Muscle of leg (tissue), 16 donors: ENCODE measurements at places on chromosomes 6 and 20.

- no peak for DNase-seq
Measured at GRCh38 chr6:20706238-20706938, 172.1 kb downstream of the CDKAL1 start.

GRCh38 chr20:31555203-31555775, 41.0 kb downstream of the HM13 start:
- DNase-seq: no peak

GRCh38 chr6:53311586-53311935, 37.2 kb downstream of the ELOVL5 start:
- no peak for DNase-seq

DNA sequence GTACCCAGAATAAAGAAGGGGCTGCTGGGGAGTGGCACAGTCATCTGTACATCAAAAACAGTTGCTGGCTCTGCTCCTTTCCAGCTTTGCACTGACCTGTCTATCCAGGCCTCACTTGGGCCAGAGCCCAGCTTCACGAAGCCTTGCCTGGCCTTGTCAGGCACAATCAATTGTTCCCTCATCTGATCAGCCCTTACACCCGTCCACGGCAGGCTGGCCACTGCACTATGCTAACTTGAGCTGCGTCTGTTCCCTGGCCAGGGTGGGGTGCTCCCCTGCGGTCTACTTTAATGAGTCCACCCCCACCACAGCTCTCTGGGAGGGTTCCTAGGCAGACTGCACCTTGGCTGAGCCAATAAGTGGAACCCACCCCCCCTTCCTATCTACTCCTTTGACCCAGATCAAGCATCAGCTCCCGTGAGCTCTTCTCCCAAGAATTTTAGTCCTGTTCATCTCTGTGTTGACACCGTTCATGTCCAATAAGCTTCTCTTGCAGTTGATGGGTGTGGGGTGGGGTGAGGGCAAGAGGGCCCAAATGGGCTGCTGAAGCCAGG, 74.3 kb upstream of the MLN start:
- no peak for DNase-seq

GRCh38 chr6:76888351-76888750, 574.9 kb downstream of the HTR1B start:
- DNase-seq: peak; percentile 83

- DNase-seq: no peak
Measured at GRCh38 chr6:146441907-146442306, 101.7 kb upstream of the RAB32 start.

DNA sequence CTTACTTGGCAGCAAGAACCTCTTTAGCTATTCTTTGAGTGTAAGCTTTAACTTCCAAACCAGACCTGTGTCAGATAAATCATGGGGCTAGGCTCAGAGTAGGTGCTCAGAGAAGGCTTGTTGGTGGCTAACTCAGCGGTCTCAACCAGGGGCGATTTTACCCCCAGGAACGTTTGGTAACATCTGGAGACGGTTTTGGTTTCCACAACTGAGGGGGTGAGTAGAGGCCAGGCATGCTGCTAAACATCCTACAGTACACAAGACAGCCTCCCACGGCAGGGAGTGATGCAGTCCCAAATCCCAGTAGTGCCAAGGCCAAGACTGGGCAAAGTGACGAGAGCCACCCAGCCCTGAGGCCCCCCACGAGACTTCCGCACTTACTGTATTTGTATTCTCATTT, 59.2 kb downstream of the RAB44 start:
- DNase-seq: no peak

DNA sequence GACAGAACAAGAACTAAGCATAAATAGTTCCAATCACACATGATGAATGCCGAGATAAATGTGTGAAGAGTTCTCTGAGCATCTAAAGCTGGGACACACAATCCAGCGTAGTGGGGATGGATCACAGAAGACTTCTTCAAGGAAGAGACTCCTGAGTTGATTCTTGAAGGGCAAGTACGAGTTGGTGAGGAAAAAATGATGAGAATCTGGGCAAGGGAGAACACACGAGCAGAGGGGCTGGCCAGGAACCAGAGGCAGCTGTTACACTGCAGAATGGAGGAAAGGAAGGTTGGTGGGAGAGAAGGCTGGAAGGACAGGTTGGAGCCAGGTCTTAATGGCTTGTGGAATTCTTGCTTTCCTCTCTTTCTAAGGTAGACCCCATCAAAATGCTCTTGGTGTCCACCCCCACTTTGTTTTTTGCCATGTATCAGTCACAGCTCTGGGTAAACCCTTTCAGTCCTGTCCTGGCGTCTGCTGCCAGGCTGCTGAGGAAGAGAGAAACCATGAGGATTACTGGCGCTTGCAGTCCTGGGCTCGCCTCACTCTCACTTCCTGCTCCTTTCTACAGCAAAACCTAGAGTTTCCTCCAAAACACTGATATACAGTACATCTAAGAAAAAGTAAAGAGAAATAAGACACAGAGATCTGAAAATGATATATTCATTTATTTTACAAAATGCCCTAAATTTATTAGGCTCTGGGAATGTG, 127.6 kb upstream of the FAM184A start:
- DNase-seq: no peak

- DNase-seq: no peak
Measured at GRCh38 chr20:57821935-57822334, 112.1 kb upstream of the PMEPA1 start.

DNA sequence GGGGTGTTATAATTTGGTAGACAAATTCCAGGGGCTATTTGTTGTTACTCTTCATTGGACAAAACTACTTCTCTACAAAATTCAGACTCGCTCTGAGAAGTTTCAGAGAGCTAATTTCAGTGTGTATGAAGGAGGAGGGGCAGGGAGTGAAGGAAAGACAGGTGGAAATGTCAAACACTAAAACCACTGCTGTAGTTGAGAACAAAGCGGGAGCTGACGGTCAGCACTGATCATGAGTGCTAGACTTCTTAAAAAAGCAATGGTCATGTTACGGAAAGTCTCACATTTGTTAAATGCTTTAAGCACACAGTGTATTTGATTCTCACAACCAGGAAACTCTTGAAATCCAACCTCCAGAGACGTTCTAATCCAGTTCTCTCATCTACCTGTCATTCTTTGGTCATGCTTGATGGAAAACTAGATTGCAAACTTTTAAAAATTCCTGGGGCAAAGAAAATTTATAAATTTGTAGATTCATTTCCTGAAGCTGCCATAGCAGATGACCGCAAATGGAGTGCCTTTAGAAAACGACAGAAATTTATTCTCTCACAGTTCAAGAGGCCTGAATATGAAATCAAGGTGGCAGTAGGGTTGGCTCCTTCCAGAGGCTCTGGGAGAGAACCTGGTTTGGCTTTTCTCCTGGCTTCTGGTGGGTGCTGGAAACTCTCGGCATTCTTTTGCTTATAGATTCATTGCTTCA, 100.7 kb upstream of the CARMIL1 start:
- DNase-seq: no peak

- DNase-seq: peak; percentile 28
Measured at GRCh38 chr6:138099832-138100231, 7.4 kb downstream of the PERP start.

- no peak for DNase-seq
Measured at GRCh38 chr6:56744528-56744927, 101.8 kb upstream of the DST start.

- DNase-seq: no peak
Measured at GRCh38 chr20:59911041-59911440, 22.4 kb downstream of the SYCP2 start.

DNA sequence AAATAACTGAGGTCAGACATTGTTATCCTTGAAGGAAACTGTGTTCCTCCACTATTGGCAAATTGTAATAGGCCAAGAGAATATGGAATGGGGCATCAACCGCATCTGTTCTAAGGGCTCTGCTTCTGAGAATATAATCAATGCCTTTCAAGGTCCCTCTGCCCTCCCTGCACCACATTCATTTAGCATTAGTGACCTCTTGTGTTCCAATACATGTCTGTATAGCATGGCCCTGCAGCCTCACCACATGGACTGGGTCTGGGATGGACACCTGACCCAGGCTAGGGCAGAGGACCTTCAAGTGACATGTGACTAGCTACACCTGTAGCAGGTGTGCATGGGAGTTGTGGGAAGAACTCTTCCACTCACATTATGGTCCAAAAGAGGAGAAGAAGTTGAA, 14.2 kb downstream of the BTN3A1 start:
- DNase-seq: no peak

DNA sequence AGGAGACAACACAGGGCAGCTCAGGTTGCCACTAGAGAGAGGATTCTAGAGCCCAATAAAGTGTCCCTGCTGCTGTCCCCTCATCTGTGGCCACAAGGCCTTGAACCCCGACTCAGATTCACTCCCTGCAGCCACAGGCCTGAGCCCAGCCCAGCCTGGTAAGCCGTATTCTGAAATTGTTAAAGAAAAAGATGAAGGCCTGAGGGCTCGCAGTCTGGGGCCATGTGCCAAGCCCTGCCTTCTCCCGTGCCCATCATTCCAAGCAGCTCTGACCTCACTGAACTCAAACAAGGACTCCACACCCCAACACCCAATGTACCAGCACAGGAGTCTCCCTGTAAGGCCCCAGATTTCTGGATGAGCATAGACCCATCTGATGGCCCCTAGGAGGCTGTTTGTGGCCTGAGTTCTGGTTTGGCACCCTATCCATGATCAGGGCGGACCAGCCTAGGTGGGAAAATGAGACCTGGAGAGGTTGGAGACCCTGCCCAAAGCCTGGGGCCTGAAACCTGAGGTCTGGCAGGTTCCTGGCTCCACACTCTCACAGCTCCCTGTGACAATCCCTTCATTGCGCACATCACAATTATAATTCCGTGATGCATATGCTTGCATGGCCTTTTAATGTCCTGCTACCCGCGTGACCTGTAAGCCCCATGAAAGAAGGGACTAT, 62.0 kb upstream of the TOP1 start:
- DNase-seq: no peak

- no peak for DNase-seq
Measured at GRCh38 chr6:134819236-134819635, 130.7 kb downstream of the ALDH8A1 start.

- peak; percentile 61 for DNase-seq
Measured at GRCh38 chr6:152598901-152599537, 38.1 kb downstream of the SYNE1 start.

- no peak for DNase-seq
Measured at GRCh38 chr6:139588734-139589593, 214.5 kb upstream of the CITED2 start.

DNA sequence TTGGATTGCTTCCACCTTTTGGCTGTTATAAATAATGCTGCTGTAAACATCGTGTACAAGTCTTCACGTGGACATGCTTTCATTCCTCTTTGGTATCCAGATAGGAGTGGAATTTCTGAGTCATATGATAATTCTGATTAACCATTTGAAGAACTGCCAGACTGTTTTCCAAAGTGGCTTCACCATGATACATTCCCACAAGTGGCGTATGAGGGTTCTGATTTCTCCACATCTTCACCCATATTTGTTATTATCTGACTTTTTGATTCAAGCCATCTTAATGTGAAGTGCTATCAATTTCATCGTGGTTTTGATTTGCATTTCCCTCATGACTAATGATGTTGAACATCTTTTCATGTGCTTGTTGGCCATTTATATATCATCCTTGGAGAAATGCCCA, 2.9 kb upstream of the SNRPB start:
- no peak for DNase-seq

DNA sequence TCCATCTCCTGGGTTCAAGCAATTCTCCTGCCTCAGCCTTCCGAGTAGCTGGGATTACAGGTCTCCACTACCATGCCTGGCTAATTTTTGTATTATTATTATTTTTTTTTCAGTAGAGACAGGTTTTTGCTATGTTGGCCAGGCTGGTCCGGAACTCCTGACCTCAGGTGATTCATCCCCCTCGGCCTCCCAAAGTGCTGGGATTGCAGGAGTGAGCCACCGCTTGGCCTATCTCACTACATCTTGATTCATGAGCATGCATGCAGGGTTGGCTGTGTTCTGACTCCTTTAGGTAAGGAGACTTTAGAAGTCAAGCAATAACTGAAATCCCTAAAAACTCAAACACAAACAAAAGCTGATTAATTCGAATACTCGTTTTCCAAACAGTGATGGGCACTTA, 80.9 kb downstream of the GJA1 start:
- DNase-seq: no peak

DNA sequence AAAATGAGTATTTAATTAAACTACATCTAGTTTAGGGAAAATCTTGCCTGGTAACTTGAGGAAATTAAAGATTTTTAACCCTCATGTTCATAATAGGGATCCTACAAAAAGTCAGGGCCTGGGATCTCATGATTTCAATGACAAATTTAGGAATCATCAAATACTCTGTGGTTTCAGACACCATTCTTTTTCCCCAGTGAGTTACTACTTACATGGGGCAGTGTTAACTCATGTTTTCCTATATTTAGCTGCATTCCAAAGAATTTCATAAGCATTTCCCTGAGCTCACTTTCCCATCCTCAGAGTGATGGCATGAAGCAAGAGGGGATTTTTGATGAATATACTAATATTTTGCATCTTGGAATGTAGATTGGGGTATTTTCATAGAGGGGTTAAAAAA, 321.7 kb downstream of the CENPW start:
- DNase-seq: no peak

DNA sequence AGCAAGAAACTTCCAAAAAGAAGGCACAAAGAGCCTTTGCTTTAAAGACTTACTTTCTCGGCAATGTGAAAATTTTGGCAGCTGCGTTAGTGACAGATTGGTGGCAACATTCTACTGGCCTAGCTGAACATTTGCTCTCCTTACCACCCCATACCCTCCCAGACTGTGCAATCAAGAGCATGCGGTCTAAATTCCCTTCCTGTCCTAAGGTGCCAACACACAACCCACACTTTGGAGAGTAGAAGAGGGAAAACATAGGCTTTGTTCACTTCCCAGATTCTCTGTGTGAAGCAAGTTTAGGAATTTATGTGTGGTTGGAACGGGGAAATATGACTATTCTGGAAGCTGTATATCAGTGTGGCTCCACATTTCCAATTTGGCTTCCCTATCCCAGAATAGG, 29.8 kb upstream of the NEDD9 start:
- peak; percentile 87 for DNase-seq
